EL (cell line): ENCODE measurements at places on chromosomes 16 and 17.

- DNase-seq, result no peak
Observed at GRCh38 chr17:51325471-51325870, 65.1 kb downstream of the UTP18 start.

GRCh38 chr17:55202896-55203295 lies 61.9 kb upstream of the HLF start:
- DNase-seq, result no peak

DNA sequence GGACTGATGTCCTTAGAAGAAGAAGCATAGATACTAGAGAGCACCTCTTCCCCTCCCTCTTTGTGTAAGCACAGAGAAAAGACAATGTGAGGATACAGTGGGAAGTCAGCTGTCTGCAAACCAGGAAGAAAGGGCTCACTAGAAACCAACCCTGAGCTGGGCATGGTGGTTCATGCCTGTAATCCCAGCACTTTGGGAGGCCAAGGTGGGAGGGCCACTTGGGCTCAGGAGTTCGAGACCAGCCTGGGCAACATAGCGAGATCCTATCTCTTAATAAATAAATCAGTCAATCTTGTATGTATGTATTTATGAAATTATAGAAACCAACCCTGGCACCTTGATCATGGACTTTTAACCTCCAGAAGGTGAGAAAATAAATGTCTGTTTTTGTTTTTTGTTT lies 118.3 kb downstream of the NPIPB5 start:
- no peak for DNase-seq

DNA sequence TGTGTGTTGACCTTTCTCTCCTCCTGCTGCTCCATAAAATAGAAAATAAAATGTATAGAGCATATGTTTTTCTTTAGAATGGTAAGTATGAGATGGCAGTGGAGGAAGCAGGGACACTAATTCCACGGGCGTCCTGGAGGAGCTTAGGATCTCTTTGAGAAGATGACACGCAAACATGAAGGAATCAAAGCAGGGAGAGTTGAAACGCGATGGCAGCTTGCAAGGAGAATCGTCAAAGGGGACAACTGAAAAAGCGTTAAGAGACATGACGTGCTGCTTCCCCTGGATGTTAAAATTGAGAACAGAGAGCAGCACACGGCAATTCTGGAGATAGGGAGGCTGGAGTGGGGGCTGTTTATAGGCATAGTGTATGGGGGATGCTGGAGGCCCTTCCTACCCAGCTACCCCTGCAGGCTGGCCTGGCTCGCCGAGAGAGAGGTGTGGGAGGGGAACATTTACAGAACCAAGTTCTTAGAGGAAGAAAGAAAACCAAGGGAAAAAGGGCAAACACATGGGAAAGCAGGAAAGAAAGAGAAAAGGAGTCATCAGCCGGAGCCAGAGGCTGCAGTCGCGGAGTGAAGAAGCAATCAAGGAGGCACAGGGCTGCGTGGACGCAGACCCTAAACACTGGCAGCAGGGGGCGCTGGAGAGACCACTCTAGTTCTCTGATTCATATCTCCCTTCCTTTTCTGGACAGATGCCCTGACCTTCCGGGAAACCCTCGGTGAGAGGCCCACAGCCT lies 55.8 kb downstream of the MYH13 start:
- DNase-seq, result peak; percentile 60

DNA sequence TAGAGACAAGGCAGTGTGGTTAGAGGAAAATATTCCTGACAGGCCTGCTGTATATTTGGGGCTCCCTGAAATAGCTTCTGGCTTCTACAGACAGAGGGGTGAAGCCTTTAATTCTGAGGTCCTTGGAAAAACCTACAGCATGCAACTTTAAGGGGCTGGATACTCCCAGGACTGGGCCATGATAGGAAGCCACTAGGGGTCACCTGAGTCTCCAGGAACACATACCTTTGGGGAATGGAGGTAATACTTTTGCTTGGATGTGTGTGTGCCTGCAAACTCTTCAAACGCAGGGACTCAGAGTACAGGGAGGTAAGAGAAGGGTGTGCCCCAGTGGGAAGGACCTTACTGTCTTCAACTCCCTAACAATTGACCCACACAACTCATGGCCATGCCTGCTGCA lies 4.1 kb downstream of the ASIC2 start:
- DNase-seq, result no peak

DNA sequence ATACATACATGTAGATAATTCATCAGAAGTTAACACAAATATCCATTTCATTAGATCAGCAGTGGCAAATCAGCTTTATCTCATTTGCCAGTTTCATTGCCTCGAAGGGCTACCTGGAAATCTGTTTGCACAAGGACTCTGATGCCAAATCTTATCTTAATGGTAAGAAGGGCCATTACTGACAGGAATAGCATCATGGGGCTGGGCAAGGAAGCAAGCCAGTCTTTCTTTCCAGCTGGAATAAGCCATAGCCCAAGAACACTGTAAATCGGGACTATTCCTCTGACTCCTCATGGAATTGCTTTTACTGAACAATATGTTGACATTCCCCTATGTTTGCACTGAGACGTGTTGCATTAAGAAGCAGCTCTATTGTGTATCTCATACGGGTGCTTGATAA lies 101.4 kb upstream of the CLEC3A start:
- no peak for DNase-seq

- DNase-seq, result no peak
Observed at GRCh38 chr16:3234543-3234856, 458 bp downstream of the ZNF200 start.

GRCh38 chr17:4331614-4332013 lies 34.9 kb downstream of the UBE2G1 start:
- DNase-seq, result no peak

DNA sequence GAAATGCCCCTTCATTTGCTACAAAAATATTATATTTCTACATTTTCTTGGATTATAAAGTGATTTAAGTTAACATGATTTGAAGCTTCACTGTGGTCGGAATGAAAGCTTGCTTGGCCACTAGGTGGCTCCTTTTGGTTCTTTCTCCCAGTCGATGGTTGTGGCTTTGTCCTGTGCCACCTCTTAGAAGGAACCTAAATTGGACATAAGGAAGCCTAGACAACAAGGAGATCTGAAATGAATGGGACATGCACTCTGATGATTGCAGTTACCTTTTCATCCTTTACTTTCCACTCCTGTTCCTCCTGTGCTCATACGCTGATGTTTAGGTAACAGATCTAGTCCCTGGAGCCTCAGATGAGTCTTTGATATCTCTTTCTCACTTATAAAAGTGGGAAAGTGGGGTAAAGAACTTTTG lies 39.2 kb downstream of the FTO start:
- DNase-seq, result peak; percentile 28

DNA sequence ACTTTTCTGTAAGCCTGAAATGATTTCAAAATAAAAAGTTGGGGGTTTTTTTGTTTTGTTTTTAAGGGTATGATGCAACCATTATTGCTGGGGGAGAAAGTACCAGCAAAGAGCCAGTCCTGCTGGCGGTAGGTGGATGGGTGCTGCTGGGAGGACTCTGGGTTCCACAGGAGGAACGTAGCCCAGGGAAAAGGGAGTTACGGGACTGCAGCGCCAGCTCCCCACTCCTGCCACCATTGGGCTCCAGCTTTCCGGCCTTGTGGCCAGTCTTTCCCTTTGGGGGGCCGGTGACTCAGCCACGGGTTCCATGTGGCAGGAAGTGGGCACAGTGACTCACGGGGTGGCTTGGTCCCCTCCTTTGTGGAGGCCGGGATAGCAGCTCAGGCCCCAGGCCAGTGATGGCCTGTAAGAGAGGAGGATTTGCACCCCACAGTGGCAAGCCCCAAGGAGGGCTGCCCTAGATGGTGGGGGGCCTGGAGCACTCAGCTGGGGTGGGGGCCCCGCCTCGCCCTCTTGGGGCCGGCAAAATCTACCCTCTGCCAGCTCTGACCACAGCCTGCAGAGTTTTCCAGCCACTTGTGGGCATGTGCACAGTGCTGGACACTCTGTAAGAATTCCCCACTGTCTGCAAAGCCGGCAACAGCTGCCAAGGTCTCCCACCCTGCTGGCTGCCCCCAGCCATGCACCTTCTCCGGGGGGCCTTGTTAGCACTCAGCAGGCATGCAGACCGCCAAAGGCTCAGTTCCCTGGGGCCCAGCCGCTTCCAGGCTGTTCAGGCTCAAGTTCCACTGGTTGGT lies 30.4 kb downstream of the SOCS3 start:
- DNase-seq, result peak; percentile 96

- no peak for DNase-seq
Observed at GRCh38 chr17:83032781-83033180, 46.6 kb upstream of the METRNL start.

GRCh38 chr16:4426021-4426684 lies 485 bp downstream of the DNAJA3 start:
- peak; percentile 28 for DNase-seq

DNA sequence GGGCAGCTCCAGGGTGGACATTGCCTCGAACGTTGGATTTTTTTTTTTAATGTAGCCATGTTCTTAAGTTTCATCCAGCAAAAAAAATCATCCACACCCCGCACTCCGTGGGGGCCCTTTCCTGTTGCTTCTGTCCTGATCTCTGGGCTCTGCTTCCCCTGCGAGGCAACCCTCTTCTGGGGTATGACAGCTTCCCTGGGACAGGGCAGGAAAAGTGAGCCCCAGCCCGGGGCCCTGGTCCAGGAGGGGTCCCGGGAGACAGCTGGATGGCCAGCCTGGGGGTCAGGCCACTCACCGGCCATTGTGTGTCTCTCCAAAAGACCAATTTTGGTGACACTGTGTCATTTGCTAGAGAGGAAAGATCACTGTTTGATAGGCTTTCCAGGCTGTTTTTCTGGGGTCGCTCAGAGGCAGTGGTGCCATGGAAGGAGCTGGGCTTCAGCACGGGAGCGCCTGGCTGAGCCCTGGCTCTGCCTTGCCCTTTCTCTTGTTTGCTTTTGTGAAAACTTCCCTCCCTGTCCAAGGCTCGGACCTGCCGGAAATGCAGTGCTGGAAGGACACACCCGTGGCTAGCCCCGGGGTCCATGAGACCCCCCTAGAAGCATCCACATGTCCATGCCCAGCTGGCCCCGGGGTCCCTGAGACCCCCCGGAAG lies 41.0 kb upstream of the CHMP6 start:
- DNase-seq, result no peak

- DNase-seq, result no peak
Observed at GRCh38 chr16:77905374-77905920, 116.9 kb upstream of the CLEC3A start.

- DNase-seq, result no peak
Observed at GRCh38 chr16:74771656-74772315, 2.8 kb downstream of the FA2H start.

GRCh38 chr16:66095676-66096075 lies 270.8 kb upstream of the CDH5 start:
- DNase-seq, result no peak

DNA sequence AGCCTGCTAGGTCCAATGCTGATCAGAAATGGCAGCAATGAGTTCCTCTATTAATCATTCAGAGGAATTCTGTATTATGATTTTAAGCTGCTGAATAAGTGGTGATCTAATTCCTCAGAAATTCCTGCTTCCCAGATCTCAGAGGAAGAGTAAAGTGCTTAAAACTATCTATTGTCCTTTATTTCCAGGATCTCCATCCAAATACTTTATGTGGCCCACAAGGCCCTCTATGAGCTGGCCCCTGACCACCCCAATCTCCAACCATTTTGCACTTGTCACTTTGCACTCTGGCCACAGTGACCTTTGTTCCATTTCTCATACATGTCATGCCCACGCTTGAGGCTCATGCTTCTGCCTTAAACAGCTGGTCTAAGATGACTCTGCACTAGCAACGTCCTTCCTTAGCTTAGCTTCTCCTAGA lies 93.7 kb downstream of the CA10 start:
- peak; percentile 84 for DNase-seq

- peak; percentile 19 for DNase-seq
Observed at GRCh38 chr17:15469260-15469659, 1.8 kb upstream of the CDRT4 start.

GRCh38 chr17:61378658-61379456 lies 20.8 kb upstream of the TBX2 start:
- no peak for DNase-seq

GRCh38 chr17:14730821-14731220 lies 429.9 kb downstream of the HS3ST3B1 start:
- DNase-seq, result peak; percentile 35

- DNase-seq, result peak; percentile 31
Observed at GRCh38 chr16:67082891-67083290, 26.9 kb upstream of the PHAF1 start.

GRCh38 chr17:1793447-1793806 lies 31.6 kb downstream of the SERPINF1 start:
- no peak for DNase-seq

DNA sequence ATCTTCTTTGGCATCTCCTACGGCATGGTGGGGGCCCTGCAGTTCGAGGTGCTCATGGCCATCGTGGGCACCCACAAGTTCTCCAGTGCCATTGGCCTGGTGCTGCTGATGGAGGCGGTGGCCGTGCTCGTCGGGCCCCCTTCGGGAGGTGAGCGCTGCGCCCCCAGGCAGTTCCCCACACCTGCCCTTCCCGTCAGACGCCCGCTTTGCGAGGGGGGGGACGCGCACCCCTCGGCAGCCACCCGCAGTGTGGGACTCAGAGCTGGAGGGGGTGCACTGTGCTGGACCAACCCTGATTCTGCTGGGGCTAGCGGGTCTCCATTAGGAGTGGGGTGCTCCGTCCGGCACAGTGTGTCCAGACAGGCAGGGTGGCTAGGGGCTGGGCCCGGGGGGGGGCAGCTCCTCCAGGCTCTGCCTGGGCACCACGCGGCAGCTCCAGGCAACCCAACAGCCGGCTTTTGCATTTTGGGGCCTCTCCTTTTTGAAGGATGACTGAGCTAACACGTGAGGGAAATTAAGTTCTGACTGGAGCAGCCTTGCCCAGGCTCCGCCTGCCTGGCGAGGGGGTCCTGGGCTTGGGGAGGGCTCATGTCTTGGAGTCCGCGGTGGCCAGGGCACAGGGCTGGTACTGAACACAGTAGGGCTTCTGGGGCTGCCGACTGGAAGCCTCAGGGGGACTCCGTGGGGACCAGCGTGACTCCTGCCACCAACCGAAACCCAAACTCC lies 9.1 kb downstream of the SLC16A3 start:
- DNase-seq, result no peak

DNA sequence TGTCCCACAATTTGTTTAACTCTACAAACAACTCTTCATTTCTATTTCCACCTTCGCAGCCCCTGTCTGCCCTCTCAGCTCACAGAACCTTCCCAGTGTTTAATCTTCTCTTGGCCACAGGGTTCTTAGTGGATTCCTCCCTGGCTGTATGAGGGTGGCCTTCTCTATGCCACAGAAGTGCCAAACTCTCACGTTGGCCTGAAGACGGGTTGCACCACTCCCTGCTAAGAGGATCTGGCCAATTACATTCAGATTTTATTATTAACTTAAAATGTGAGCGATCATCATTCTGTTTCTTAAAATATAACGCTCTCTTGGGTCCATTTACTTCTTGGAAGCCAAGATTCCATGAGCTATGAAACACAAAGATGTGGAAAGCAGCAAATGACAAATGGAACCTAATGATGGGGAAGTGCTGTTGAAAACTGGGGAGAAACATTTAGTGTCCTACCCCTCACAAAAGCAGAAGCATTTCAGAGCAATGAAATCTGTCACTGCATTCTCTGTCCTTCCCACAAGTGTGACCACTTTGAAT lies 91.3 kb upstream of the NOG start:
- no peak for DNase-seq
